ENCODE measurements at places on chromosomes 1 and 21. TPM values are rescaled to one million over a fixed set of nuclear protein-coding genes. Genes with fewer than 3 reads are reported as not detected.

The PRKCZ gene
- 7.7 TPM for total RNA-seq

The S100A4 gene
- 1,487 TPM for total RNA-seq

The CNKSR1 gene
- total RNA-seq, result 0.35 TPM

The ANKRD45 gene
- total RNA-seq, result not detected

The C1orf167 gene
- total RNA-seq, result not detected

The S100A2 gene
- 26.8 TPM for total RNA-seq

The CFAP141 gene
- not detected for total RNA-seq

The PLA2G5 gene
- not detected for total RNA-seq

The PBX1 gene
- total RNA-seq, result 16.4 TPM

The OR2T35 gene
- total RNA-seq, result not detected

The AMY1C gene
- not detected for total RNA-seq

The RNU1-3 gene
- 10.6 TPM for total RNA-seq

The CD5L gene
- total RNA-seq, result not detected

The AJAP1 gene
- total RNA-seq, result not detected

Measured in A549 treated with dexamethasone at 1 μM for 4 hours (cell line).